CD4-positive, alpha-beta T cell treated with Interleukin-6 at 100 ng/mL for 8 hours (primary cell): ENCODE measurements at places on chromosomes 12 and 14.

GRCh38 chr12:74535536-74535935 is 2.1 kb upstream of the ATXN7L3B start:
- no peak for DNase-seq

DNA sequence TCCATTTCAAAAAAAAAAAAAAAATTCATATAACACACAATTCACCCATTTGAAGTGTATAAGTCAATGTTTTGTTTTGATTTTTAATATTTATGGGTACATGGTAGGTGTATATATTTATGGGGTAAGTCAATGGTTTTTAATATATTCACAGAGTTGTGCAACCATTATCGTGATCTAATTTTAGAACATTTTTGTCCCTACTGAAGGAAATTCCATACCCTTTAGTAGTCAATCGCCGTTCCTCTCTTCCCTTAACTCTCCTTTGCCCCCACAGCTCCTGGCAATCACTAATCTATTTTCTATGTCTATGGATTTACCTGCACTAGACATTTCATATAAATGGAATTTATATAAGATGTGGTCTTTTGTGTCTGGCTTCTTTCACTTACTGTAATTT is 92.8 kb downstream of the TRAFD1 start:
- no peak for DNase-seq

DNA sequence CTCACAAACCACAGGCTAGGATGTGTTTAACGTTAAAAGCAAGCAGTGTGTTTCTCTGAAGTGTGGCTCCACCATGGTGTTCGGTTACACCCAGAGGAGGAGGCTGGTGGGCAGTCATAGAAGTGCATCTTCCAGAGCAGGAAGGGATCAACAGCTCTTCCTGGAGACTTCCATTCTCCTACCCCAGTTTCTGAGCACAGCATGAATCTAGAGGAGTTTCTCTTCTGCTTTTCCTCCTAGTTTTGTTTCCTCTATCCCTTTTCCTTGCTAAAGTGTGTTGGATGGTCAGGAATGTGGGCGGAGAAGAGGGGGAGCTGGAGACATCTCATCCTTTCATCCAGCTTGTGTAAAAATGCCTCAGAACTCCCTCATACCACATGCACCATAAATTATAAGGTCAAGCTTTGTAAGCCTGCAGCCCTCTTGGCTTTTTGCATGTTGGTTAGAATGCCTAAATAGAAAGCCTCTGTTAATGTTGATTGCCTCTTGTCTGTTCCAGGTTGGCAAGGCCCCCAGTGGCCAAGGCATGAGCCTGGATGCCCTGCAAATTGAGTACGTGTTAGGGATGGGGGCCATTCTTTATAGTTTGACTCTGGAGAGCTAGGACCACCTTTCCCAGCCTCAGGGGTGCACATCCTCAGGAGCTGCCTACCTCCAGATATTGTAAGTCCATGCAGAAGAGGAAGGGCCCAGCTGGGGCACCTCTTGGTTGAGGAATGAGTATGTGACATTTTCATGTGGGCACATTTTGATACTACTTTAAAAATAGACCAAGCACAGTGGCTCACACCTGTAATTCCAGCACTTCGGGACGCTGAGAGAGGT is 4.0 kb upstream of the CKAP4 start:
- DNase-seq, result no peak

- no peak for DNase-seq
Measured at GRCh38 chr12:121227294-121227693, 17.4 kb downstream of the P2RX4 start.

- DNase-seq, result no peak
Measured at GRCh38 chr12:11559626-11560340, 89.7 kb upstream of the ETV6 start.
